ENCODE measurements at places on chromosomes 5 and 9. TPM values are rescaled to one million over a fixed set of nuclear protein-coding genes. Genes with fewer than 3 reads are reported as not detected.

PCDHB8 gene
- 0.26 TPM for total RNA-seq

TEX48 gene
- not detected for total RNA-seq

GABRA6 gene
- total RNA-seq = not detected

FAM114A2 gene
- 34.2 TPM for total RNA-seq

DHX29 gene
- total RNA-seq = 38.5 TPM

Measured in fibroblast of lung (primary cell).